ENCODE measurements at places on chromosomes 16 and 17. TPM values are rescaled to one million over a fixed set of nuclear protein-coding genes. Genes with fewer than 3 reads are reported as not detected.
A peak's percentile ranks its signal among the peaks of the same experiment; 100 is the strongest.

DNA sequence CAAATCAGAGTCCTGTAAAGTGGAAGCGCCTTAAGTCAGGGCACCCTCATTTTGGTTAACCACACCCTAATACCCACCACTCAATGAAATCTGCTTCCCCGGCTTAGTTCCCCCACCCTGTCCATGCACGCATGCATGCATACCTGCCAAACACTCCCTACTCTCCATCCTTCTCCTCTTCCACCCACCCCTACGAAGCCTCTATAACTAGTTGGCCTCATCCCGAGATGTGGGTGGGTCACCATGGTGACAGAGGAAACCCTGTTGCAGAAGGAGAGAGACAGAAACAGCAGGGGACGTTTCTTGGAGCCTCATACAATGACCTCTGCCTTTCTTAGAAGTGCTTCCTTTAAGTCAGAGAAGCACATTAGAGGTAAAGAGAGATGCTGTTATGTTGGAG is 46.8 kb upstream of the DNAH9 start:
- no peak for DNase-seq

- no peak for DNase-seq
These were observed 105.3 kb upstream of the SMURF2 start for GRCh38 chr17:64767269-64767997.

GRCh38 chr17:36930583-36930900 is 6.7 kb upstream of the LHX1 start:
- no peak for DNase-seq

DNA sequence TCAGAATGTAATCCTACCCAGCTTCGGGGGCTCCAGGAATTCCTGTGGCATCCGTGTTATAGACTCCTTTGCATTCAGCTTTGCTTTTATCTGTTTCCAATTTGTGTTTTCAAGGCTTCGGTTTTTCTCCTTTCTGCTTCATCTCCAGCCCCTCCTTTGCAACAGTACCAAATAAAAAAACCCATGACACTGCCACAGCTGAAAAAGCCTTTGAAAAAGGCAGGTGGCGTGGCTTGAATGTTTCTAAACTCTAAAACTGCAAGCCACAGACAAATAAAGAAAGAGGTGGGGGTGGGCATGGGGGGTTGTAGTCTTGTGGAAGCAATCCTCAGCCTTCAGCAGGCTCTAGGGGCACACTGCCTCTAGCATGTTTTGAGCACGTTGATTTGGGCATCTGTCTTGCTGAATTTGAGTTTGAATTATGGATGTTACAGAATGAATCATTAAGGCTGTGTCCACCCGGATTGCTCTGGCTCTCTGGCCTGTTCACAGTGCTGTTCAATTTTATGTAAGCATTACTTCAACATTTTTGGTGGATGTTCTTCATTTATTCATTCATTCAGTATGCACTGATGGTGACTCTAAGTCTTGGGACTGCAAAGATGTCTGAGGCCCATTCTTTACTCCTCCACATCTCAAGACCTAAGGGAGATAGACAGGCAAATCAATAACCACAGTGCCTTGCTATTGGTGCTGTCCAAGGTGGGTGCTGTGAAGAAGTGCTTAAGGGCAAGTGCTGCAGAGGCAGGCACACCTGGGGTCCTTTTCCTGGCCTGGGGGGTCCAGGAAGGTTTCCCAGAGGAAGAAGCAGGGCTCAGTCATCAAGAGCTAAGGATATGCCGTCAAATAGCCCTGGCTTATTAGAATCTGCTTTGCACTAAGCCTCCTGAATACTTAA is 77.4 kb downstream of the CDH13 start:
- DNase-seq: no peak

DNA sequence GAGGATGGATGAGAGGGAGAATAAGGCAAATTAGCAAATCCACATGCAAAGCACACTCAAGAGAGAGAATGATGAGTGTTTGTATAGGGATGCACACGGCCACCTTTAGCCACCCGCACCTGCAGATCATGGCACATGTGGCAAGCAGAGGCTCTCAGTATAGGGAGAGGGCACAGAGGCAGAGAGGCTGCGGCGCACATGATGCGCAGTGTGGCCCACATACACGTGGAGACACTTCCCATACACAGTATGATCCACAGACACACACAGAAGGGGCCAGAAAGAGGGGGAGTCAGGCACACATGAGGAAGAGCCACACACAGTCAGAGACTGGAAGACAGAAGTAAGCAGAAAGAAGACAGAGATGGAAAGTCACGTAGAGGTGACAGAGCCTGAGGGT is 6.5 kb upstream of the CHD3 start:
- DNase-seq: no peak

GRCh38 chr16:53620476-53620875 is 83.2 kb downstream of the RPGRIP1L start:
- no peak for DNase-seq

GRCh38 chr16:49492896-49493626 is 119.5 kb downstream of the C16orf78 start:
- DNase-seq: no peak

- peak; percentile 80 for DNase-seq
These were observed 17.9 kb downstream of the UTP4 start for GRCh38 chr16:69150146-69150865.

DNA sequence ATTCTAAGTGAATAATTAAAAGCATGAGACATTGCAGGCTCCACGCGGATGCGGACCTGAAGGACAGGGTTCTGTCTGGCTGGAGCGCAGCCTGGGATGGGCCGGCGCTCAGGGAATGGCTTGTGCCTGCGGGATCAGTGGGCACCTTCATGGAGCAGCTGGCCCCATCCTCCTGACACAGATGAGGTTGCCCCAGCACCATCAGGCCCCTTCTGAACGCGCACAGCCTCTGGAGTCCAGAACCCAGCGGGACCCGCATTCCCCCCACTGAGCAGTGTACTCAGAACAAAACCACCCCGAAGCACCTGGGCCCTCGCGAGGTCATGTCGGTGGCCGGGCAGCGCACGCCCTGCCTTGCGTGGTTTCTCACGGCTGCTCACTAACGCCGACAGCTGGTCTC is 70.5 kb upstream of the CHMP6 start:
- no peak for DNase-seq

- no peak for DNase-seq
These were observed 59.1 kb upstream of the SMIM36 start for GRCh38 chr17:55570391-55570790.

GRCh38 chr16:52455549-52456277 is 91.2 kb downstream of the TOX3 start:
- DNase-seq: no peak

DNA sequence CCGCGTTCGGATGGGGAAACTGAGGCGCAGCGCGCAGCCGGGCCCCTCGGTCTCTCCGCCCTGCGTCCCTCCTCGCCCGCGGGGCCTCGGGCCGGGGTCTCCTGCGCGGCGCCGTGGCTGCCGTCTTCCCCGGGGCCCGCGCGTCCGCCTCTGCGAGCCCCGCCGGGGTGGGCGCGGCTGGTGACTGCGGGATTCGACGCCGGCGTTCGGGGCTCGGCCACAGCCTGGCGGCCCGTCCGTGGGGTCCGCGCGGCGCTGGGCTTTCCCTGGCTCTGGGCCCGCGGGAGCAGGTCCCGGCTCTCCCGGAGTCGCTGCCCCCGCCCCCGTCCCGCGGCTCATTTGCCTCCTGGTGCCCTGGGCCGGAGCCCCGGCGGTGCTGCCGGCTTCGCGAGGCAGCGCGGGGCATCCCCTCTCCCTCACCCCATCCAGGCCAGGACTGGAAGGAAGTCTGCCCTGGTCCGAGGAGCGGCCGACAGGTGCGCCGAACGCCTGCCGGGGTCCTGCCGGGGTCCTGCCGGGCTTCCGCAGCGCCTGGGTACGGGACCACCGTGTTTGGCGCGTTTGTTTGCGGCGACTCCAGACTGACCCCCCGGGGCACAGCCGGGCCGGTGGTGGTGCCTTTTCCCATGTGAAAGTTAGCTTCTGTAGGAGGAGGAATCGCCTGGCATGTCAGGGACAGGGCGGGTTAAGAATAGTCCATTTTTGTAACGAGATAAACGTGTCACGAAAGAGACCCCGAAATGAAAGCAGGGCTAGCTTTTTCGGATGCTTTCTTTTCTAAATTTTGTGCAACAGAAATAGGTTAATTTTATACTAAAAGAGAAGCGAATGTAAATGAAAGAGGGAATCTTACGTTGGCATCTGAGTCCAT is 671 bp downstream of the CHMP6 start:
- no peak for DNase-seq

DNA sequence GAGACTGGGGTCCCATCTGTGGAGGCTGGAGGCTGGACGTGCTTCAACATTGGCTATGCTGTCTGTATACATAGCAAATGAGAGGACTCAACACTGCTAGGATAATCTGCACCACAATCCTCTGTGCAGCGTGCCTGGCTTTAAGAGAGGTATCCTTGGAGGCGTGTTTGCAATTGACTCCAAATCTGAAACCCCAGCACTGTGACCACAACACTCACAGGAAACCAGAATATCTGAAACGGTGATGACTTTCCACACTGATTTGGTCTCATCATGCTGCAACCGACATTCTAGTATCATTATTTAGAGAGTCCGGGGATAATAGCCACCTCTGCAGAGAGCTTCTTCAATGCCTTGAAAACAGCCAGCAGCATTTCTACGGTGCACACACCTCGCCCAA is 35.1 kb downstream of the TLE7 start:
- no peak for DNase-seq

- no peak for DNase-seq
These were observed 44.1 kb downstream of the NXN start for GRCh38 chr17:935485-935884.

GRCh38 chr17:51673070-51673469 is 412.7 kb downstream of the UTP18 start:
- DNase-seq: no peak

DNA sequence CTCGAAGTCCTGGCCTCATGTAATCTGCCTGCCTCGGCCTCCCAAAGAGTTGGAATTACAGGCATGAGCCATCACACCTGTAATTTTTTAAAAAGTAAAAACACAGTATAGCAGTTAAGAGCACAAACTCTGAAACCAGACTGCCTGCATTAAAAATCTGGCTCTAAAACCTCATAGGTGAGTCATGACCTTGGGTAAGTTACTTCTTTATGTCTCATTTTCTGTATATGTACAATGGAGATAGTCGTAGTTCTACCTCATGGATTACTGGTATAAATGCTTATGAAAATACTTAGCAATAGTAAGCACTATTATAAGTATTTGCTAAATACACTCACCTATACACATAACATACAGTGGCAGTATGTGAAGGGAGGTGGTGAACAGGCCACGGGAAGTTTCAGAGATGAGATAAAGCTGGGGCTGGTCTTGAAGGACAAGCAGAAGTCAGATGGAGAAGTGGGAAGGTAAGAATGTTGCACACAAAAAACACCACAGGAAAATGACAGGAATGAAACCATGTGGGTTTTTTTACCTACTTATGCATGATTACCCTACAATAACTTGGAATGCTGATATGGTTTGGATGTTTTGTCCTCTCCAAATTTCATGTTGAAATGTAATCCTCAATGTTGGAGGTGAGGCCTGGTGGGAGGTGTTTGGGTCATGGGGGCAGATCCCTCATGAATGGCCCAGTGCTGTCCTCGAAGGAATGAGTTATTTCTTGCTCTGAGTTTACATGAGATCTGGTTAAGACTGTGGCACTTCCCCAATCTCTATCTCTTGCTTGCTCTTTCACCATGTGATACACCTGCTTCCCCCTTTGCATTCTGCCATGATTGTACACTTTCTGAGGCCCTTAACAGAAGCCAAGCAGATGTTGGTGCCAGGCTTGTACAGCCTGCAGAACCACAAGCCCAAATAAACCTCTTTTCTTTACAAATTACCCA is 33.9 kb downstream of the ZNF652 start:
- DNase-seq: no peak

DNA sequence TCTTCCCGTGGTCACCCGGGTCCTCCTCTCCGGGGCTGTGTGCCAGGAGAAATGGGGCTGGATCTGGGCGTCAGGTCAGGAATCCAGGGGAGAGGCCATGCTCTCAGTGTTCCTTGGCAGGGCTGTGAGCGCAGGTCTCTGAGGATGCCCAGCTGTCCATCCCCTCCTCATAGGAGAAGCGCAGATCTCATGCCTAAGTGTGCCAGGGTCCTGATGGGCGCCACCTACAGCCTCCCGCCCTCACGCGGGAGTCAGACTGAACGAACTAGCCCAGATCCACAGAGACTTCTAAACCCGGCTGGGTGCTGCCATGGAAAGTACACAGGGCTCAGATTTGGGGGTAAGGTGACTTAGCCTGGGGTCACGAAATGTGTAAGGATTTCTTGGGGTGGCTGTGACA is 24.3 kb downstream of the MGRN1 start:
- no peak for DNase-seq

- DNase-seq: no peak
These were observed 30.8 kb downstream of the EFCAB5 start for GRCh38 chr17:29972277-29972676.

DNA sequence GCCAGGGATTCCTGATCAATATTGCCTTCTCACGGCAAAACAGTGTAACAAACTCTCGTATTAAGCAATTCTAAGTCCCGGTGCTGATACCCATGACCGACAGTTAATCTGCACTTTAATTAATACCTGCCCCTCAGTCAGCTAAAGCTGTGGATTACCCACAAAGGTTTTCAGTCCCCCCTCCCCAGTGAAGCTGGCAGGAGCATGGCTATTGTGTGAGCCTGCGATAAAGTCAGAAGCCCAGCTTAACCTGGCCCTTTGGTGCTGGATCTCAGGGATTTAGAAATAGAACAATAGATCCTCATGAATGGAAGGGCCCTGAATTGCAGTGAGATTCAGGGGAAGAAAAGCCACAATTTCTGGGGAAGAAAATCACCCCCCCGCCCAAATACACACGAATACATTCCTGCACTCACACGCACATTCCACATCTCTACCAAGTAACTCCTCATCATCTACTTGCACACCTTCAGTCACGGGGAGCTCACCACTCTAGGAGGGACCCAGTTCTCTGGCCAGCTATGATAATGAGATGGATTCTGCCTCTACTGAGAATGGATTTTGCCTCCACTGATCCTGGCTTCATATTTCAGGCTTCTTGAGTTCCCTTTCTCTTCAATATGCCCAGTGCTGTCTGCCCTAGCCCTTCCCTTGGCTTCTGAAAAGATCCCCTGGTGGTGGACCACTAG is 102.6 kb downstream of the WSCD1 start:
- DNase-seq: no peak

Gene CFAP20
- total RNA-seq: 129 TPM

Gene RND2
- not detected for total RNA-seq

Gene RDM1
- 7.1 TPM for total RNA-seq

Gene GALR2
- total RNA-seq: not detected

Gene KLHL10
- total RNA-seq: not detected

Gene TLCD3B
- 0.38 TPM for total RNA-seq

Gene SERPINF2
- total RNA-seq: 0.64 TPM

Gene SLC16A13
- total RNA-seq: 0.74 TPM

Gene RHBDL3
- 3.7 TPM for total RNA-seq

Gene ZFP3
- total RNA-seq: 0.72 TPM

Gene STX1B
- total RNA-seq: 0.26 TPM

Data from A172 (cell line).